Inflammatory macrophage (primary cell): ENCODE measurements at places on chromosomes 4 and X.

- no peak for DNase-seq
Observed at GRCh38 chr4:169071747-169072146, 61.7 kb upstream of the CBR4 start.

GRCh38 chr4:76194325-76194724, 19.3 kb downstream of the SCARB2 start:
- DNase-seq, result peak; percentile 97

GRCh38 chrX:71623714-71624113, 5.4 kb upstream of the CXCR3 start:
- DNase-seq, result no peak

DNA sequence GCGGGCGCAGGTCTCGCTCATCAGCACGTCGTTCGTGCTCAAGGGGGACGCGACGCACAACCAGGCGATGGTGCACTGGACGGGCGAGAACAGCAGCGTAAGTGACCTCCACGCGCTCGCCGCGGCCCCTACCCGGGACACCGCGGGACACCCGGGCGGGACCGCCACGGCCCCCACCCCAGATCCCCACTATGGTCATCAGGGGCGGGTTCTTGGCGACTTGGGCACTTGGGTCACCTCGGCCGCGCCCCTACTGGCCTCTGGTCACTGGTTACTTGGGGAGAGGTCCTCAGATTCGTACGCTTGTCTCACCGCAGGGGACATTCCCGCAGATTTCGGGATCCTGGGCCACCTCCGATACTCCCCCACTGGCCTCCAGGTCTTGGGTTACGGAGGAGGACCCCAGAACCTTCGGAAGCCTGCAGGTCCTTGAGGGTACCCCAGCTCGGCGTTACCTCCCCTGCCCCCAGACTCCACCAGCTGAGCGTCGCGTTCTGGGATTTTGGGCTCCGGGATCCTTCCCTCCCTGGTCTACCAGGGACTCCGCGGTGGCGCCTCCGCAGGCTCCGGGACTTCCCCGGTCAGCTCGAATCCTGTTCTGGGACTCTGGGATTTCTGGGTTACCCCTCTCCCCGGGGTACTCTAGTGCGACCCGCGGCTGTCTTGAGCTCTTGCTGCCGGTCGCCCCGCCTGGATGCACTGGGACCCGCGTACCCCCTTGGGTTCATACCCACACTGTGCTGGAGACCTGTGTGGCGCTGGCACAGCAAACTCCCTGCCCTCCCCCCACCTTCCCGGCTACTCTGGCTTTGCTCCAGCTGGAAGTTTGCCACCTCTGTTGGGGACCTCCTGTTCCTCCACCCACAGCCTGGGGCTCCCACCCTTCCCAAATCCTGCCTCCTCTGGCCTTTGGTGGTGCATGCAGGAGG, 956 bp downstream of the SORCS2 start:
- DNase-seq, result no peak

DNA sequence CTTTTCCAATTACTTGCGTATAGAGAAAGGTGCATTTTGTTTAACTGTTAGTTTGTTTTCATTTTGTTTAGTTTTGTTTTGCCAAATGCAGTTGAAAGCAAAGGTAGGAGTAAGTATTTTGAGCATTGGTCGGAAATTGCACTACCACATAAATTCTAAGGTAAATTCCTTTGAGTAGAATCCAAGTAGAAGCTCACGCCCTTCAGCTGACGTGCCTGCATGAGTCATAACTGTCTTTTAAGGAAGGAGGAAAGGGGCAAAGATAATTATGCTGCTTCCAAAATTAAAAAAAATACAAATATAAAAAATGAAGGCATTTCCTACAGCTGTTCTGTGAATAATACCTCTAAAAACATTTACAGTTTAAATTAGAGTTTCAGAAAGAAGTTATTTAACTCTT, 110.2 kb upstream of the MYOZ2 start:
- peak; percentile 79 for DNase-seq

GRCh38 chr4:174281182-174281737, 2.2 kb downstream of the FBXO8 start:
- no peak for DNase-seq

DNA sequence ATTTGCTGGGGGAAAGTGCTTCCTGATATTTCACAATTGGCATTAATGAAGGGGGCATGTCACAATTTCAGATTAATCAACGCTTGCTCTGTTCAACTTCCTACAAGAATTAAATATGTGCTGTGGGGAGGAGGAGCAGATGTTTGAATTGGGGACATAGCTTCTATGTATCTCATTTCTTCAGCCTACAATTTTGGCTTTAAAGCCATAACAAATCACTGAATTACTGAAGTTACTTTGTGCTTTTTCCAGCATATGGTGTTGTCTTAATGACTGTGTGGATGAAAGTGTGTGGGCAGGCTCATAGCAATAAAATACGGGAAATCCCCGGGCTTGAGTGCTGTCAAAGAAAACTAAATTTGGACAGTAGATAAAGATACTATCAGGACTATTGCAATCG, 813 bp downstream of the TLR7 start:
- DNase-seq, result peak; percentile 19

DNA sequence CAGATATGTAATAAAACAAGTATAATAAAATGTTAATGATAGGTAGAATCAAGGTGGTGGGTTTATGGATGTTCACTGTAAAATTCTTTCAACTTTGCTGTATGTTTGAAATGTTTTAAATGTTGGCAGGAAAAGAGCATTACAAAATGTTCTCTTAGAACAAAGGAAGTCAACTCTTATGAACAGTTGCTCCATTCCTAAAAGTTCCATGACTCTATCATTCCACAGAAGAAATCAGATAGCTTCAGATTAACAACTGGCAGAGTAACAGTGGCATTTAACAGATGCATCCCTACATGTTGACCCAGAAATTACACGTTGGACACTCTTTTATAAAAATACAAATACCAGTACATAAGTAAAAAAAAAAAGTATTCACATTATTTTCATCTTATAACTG, 2023.7 kb downstream of the ARAP2 start:
- no peak for DNase-seq

DNA sequence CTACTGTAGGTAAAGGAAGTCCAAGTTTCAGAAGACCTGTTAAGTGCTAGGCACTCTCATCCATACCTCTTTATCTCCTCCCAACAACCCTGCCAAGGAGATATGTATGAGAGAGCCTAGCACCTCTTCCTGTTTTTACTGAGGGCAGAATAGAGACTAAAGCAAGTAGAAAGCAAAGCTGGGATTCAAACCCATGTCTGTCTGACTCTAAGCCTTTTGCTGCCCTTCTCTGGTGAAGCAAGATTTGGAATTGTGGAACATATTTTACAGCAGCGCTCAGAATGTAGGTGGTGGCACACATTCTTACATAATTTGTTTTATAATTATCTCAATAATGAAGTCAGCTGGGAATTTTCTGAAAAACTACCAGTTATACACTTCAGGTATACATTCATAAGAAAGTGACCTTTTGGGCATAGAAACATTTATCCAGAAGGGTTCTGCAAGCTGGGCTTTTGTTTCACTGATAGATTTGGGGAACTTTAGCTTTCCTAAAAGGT, 41.7 kb downstream of the SEPTIN11 start:
- no peak for DNase-seq

DNA sequence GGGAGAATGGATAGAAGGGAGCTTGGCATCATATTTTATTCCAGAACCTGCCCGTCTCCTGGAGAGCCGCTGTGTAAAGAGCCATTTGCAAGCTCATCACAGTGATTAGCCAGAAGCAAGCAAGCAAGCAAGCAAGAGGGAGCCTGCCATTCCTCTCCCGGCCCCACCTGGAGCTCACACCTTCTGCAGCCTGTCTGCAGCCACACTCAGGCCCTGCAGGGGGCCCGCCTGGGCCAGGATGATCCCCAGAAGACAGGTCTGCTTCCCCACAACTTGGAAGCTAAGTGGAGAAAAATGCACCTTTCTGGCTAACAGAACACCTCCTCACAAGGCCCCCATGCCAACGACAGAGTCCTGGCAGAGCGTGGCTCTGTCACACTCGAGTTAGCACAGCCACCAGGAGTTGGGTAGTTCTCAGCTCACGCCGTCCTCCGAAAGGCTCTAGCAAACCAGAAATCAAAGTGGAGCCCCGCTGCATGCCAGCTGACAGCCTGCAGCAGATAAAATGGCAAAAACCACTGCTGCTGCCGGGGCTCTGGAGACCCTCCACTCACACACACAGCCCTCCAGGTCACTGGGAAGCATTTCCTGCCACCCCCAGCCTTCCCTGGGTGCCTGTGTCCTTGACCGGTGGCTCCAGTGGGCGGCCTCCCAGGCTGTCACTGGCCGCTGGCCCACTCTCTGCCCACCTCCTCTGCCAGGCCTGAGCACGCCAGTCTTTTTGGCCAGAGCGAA, 54.9 kb downstream of the DCTD start:
- DNase-seq, result no peak

DNA sequence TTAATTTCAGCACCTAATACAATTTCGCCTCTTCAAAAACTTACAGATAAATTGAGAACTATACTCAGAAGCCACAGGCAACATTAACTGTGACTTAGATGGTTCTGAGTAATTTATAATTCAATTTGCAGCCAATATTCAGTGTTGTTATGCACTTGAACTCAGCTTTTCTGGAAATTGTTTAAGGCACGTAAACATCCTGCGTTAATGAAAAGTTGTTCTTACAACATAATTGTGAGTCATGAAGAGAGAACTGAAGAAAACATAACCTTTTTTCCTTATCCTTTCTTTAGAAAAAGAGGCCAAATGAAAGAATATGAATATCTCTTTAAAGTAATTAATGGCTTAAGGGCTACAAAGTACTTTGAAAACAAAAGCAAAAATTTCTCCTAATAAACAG, 16.6 kb upstream of the H2AZ1 start:
- DNase-seq, result no peak

- DNase-seq, result no peak
Observed at GRCh38 chr4:18039113-18039512, 17.6 kb upstream of the LCORL start.

DNA sequence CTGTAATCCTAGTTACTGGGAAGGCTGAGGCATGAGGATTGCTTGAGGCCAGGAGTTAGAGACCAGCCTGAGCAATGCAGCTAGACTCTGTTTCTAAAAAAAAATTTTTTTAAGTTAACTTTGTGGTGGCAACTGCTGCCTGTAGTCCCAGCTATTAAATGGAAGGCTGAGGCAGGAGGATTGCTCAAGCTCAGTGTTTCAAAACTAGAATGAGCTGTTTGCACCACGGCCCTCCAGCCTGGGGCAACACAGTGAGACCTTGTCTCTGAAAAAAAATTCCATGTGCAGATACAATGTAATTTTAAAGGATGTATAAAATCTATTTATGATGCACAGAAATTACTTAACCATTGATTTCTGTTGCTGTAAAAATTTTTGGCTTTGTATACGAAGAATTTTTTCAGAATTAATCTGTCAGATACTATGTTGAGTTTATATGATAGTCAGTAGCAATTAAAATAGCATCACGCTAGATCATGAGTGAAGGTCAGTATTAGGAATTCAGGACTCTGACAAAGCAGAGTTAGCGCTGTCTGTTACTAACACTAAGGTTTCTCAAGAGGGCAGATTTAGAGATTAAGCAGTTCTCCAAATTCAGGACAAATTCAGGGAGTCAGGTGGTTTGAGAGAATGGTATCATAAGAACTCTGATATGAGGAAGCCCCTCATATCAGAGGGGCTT, 8.3 kb upstream of the AGA start:
- peak; percentile 26 for DNase-seq

GRCh38 chr4:180852738-180853137, 1390.5 kb upstream of the TENM3 start:
- DNase-seq, result no peak

- no peak for DNase-seq
Observed at GRCh38 chrX:154008521-154008920, 11.2 kb downstream of the IRAK1 start.

DNA sequence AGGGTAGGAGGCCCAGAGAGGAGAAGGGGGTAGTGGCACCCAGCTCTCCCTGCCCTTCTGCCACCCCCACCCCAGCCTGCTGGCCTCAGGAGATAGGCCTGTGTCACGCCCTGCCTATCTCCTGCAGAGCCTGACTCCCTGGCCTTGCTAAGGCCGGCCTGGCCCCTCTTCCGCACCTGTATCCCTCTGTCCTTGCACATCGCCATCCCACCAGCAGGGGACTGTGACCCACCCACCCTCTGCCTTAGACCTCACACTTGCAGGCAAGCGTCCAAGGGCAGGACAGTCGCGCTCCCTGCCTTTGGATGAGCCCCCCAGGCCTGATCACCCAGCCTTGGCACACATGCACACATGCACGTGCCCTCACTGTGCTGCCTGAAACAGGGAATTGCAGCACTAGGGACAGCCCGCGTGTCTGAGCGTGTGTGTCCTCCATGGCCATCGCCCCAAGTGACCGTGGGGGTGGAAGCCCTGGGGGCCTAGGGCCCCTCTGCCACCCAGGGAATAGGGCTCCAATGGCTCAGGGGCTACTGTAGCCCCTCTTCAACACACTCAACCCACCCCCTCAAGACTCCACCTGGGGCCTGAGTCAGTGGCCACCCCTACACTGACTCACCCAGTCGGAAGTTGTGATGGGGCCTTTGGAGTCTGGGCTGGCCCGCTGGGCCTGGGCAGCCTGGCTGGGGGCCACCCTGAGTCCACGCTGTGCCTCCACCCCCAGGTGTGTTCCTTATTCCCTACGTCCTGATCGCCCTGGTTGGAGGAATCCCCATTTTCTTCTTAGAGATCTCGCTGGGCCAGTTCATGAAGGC, 2.1 kb downstream of the SLC6A8 start:
- no peak for DNase-seq

GRCh38 chr4:85780664-85781063, 305.7 kb downstream of the ARHGAP24 start:
- no peak for DNase-seq

DNA sequence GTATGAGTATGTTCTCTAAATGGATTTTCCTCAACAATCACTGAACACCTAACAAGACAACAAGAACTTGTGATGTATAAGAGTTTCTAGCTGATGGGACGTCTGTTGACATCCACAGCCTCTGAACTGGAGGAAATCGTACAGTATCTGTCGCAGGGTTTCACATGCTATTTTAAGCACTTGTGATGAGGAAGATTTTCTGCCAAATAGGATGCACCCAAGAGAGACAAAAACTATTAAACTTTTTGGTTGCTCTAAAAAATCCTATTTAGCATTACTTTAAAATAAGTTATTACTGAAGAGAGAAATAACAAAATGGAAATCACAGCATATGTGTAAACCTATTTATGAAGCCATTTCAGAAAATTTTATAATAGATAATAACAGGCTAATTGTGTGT, 356.1 kb upstream of the SLC7A11 start:
- DNase-seq, result no peak

GRCh38 chr4:23733476-23733875, 156.4 kb downstream of the PPARGC1A start:
- no peak for DNase-seq

DNA sequence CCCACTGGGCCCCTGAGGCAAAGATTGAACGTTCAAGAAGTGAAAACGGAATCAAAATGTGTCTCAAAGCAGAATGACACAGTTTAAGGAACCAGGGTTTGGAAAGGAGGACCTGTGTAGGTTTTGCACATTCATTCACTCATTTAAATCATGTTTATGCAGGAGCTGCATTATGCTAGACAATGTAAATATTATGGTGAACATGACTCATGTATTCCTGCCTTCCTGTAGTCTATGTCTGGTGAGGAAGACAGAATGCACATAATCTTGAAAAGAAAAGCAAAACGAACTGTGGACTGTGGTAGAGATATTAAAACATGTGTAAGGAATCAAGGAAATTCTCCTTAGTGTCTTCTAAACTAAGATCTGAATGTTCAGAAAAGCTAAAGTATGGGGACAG, 311.8 kb upstream of the SMIM31 start:
- no peak for DNase-seq

GRCh38 chrX:108516184-108516583, 76.5 kb downstream of the COL4A5 start:
- DNase-seq, result no peak
